NCI-H226 (cell line): ENCODE measurements at places on chromosomes 12 and 14.

GRCh38 chr12:69042970-69043369, 110.0 kb upstream of the CPM start:
- DNase-seq, result no peak

DNA sequence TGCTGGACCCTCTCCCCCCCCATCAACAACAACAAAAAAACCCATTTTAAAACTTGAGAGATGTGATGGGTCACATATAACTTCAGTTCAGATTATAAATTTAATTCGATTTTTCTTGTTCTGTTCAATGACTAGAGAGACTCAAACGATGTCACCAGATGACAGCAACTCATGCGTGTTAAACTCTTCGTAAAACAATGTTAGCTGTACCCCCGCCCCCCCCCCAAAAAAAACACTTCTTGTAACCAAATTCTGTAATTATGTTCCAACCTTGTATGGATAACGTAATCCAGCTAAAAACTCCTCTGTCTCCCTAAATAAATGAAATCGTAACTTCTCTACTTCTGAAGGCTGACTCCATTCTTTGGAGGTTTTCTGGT, 614 bp upstream of the NACA start:
- no peak for DNase-seq

DNA sequence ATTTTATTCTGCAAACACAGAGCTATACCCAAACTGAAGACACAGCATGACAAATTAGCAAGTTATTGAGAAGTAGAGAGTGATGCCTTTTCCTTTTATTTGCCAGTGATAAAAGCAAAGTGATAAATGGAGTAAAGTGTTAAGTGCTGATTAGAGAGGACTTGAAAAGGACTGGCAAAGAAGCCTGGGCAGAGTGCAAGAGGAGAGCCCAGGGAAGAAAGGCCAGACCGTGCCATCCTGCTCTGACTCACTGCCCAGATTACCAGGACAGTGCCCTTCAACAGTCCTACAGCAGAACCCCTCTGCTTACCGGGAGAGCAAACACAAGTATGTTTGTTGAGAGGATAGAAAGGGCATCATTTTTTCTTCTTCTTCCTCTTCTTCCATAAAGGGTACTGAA, 106.5 kb downstream of the ETV6 start:
- DNase-seq, result no peak

GRCh38 chr12:9864913-9865675, 4.1 kb downstream of the CLEC2B start:
- no peak for DNase-seq

DNA sequence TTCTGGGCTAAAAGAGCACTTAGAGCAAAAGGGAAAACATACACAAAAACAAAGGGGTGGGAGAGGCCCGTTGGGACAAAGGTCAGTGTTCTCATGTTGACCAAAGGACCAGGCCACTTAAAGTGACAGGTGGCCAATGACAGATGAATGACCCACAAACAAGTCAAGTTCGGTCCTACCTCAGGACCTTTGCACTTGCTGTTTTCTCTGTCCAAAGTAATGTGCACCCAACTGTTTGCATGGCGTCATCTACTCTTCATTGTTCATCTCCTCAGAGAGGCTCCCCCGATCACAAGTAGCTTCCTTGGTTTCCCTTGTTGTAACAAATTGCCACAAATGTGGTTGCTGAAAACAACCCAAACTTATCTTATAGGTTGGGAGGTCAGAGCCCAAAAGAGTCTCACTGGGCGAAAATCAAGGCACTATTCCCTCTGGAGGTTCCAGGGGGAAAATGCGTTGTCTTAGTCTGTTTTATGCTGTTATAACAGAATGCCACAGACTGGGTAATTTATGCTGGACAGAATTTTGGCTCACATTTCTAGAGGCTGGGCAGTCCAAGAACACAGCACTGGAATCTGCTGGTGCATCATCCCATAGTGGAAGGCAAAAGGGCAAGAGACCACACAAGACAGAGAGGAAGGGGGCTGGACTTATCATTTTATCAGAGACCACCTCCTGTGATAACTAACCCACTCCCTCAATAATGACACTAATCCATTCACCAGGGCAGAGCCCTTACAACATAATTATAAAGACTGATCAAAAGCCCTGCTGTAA, 23.9 kb downstream of the CLMN start:
- no peak for DNase-seq

DNA sequence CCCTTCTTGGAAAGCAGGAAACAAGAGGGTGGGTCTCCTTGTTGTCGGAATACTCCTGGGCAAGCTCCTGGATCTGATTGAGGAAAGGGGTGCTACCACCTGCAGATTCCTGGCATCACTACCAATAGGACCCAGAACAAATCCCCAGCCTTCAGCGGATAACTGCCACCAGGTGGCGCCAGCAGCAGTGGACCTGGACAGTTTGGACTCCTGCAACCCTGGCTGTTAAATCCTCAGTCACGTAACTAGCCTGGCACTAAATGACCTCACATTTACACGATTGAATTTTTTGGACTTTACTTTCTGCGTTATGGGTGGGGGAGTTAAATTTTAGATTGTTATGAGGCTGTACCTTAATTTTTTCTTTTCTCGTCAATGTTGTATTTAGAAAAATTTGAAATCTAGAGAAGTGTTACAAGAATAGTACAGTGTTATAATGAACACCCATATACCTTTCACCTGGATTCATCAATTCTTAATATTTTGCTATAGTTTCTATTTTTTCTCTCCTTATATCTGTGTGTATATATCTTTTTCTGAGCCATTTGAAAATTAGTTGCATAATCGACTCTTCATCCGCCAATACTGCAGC, 95.6 kb downstream of the GAS2L3 start:
- DNase-seq, result peak; percentile 53

GRCh38 chr12:13152281-13152680, 44.2 kb upstream of the EMP1 start:
- DNase-seq, result no peak

DNA sequence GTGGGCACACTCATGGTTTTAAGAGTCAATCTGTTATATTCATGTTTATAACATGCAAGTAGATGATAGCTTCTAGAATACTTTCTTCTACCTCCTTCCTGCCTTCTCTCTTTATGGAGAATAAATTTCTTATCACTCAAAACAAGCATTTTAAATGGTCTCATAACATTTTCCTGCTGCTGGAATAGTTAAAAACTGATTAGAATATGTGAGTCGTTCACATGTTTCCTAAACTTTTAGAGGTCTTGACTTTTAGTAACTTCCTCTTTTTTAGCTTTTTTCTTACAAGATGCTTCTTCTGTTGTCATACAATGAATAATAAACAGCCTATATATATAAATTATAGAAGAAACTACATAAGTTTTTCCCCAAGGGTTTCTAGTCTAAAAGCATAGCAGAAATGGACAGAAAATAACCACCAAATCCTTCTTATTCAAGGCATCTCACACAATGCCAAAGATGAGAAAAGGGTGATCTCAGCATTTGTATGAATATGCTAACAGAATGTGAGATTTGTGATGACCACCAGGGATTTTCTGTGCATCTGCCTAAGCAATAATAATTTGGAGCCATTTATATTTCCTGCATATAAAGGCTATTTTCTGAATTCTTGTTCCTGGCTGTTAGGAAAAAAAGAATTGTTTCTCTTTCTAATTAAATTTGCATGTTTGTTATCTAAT, 127.8 kb downstream of the DAAM1 start:
- DNase-seq, result no peak

DNA sequence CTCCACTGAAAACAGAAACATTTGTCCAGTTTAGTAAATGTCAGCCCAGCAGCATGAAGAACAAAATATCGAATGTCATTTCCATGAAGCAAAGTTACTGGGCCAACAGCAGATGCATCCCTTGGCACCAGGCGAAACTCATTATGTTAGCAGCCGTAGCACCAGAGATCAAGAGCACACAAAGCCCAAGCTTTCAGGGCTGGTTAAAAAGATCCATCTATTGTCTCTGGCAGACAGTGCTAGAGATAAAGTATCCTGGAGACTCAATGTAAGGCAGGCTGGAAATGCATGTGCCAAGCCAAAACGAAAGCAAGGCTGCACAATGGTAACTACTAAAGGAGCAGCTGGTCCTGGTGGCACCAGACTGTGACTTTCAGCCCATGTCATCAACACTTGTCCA, 120.3 kb upstream of the PLEKHG7 start:
- DNase-seq, result no peak

GRCh38 chr12:54358191-54358944, 5.9 kb downstream of the GPR84 start:
- DNase-seq, result no peak

DNA sequence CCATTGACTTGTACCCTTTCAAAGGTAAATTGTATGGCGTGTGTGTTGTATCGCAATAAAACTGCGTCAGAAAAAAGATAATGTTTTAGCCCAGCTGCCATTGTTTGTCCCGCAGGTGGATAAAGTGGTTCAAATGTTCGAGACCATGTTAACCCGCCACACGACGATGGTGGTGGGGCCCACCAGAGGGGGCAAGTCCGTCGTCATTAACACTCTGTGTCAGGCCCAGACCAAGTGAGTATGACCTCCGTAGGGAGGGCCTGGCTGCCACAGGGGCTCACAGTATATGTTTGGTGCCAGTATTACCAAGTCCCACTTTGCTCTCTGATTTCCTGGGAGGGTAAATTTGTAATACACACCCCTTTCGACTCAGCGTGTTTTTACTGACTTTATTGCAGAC, 96.9 kb downstream of the DNAH10 start:
- DNase-seq, result no peak

DNA sequence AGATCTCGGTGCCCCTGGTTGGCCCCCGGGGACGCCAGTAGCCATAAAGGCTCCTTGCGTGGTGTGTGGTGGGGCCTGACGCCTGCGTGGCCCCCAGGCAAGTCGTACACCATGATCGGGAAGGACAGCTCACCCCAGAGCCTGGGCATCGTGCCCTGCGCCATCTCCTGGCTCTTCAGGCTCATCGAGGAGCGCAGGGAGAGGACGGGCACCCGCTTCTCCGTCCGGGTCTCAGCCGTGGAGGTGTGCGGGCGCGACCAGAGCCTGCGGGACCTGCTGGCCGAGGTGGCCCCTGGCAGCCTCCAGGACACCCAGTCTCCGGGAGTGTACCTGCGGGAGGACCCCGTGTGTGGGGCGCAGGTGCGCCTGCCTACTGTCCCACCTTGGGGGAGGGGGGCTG, 34.5 kb downstream of the KIF26A start:
- DNase-seq, result no peak

- DNase-seq, result no peak
Measured at GRCh38 chr12:107447336-107447735, 238.3 kb upstream of the PWP1 start.

DNA sequence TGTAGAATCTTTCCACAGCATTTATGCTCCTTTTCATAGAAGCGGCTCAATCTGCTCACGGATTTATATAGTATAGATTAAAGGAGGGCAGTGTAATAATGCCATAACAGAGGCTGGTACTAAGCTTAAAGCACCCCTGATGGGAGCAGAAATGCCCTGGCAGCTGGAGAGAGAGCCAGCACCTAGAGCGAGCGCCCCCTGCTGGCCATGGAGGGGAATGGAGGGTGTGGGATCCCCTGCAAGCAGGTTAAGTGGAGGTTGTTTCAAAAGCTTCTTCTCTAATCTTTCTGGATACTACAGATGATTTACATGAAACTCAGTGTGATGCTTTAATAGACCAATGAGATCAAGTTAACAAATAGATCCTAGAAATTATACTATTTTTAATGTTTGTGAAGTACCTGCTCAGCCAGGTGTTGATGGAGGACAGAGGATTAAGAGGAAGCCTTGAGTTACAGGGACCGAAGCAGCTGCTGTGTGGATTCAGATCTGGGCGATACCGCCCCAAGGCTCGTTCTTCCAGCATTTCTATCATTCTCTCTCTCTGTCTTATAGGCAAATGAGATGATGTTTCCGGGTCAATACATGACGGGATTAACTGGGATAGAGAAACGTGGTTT, 1519.3 kb upstream of the TMEM132C start:
- no peak for DNase-seq

- no peak for DNase-seq
Measured at GRCh38 chr12:22539055-22539454, 5.3 kb downstream of the C2CD5 start.

GRCh38 chr12:93609281-93610192, 37.1 kb downstream of the SOCS2 start:
- no peak for DNase-seq

- DNase-seq, result peak; percentile 12
Measured at GRCh38 chr12:19752712-19753111, 313.4 kb downstream of the AEBP2 start.

- no peak for DNase-seq
Measured at GRCh38 chr12:52965337-52965731, 16.4 kb downstream of the KRT18 start.

- DNase-seq, result peak; percentile 76
Measured at GRCh38 chr12:110316861-110317260, 35.8 kb downstream of the ATP2A2 start.

- DNase-seq, result no peak
Measured at GRCh38 chr14:49988080-49988990, 95.5 kb downstream of the ARF6 start.
